ENCODE measurements at places on chromosomes 5 and 9.

GRCh38 chr5:154712518-154713437 is 42.4 kb upstream of the LARP1 start:
- DNase-seq: no peak

DNA sequence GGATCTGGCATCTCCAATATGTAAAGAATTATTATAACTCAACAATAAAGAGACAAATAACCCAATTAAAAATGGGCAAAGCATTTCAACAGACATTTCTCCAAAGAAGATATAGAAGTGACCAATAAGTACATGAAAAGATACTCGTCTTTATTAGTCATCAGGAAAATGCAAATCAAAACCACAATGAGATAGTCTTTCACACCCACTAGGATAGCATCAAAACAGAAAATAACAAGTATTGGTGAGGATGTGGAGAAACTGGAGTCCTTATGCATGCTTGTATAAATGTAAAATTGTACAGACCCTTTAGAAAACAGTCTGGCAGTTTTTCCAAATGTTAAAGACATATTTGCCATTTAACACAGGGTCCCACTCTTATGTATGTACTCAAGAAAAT is 39.1 kb upstream of the ITGA1 start:
- DNase-seq: no peak

- DNase-seq: no peak
Measured at GRCh38 chr5:172881691-172882370, 47.8 kb downstream of the ERGIC1 start.

GRCh38 chr9:118809160-118809625 is 560.0 kb downstream of the BRINP1 start:
- no peak for DNase-seq

GRCh38 chr5:60494635-60495034 is 205.3 kb downstream of the DEPDC1B start:
- no peak for DNase-seq

- DNase-seq: no peak
Measured at GRCh38 chr9:15268317-15268716, 38.7 kb downstream of the TTC39B start.

DNA sequence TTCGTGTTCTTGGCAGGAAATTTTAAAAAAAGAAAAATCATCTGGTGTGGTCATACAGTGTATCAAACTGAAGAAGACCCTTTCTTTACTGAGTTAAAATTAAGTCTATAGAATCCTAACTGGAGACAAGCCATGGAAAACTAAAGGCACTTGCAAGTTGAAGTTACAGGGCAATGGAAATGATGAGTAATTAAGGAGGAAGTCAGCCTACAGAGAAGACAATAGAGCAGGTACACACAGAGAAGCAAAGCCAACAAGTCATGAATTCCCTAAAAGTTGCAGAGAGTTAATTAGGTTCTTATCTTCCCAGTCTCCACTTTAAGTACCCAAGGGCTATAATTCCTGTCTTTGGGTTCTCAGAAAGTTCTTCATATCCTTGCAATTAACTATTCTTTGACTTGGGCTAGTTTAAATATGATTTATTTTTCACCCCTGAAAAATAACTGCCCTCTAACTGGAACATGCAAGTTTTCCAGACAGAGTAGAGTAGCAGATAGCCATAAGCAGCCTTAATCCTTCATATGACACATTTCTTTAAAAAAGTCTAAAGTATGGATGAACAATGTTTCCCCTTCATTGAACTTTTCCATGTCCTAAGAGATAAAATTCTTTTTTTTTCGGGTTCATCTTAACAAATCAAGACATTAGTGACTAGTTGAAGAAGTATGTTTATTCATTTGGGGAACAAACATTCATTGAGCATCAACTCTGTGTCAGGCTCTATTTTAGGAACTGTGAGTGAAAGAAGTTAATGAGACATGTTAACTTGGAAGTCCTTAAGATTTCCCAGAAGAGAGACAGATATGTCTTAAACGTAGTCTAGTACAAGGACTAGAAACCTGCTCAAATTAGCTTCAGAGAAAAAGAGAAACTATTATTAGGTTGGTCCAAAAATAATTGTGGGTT is 5.2 kb upstream of the ITGA2 start:
- DNase-seq: no peak

Data from NCI-H446 (cell line).